ENCODE measurements at places on chromosomes 16 and 17.

- DNase-seq, result peak; percentile 84
Observed at GRCh38 chr17:13835151-13835550, 233.4 kb upstream of the HS3ST3A1 start.

DNA sequence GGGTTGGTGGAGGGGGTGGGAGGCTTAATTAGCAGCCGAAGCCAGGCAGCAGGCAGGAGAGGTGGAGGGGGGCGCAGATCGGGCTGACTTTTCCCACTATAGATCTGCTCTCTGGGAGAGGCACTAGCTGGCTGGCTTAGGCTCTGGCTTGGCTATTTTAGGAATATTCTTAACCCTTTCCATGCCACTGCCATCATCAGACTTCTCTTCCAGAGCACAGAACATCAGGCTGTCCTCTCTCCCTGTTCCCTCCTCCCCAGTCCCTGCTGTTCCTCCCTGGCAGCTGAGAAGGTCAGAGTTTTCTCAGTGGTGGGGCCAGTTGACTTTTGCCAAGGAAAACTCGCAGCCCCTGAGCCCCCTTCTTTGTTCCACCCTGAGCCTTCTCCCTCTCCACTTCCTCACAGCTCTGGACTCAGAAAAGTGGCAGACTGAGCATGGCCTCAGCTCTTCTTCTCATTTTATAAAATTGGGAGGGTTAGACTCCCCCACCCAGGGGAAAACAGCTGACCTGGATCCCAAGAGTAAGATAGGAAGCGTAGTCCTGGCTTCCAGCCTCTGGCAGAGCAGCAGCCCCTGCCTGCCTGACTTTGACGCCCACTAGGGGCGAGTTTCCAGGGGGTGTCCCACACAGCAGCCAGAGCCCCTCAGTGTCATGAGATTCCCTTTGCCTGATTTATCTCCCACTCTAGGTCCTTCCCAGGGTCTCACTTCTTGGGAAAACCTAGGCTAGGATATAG lies 9.9 kb upstream of the C1QL1 start:
- DNase-seq, result peak; percentile 42

DNA sequence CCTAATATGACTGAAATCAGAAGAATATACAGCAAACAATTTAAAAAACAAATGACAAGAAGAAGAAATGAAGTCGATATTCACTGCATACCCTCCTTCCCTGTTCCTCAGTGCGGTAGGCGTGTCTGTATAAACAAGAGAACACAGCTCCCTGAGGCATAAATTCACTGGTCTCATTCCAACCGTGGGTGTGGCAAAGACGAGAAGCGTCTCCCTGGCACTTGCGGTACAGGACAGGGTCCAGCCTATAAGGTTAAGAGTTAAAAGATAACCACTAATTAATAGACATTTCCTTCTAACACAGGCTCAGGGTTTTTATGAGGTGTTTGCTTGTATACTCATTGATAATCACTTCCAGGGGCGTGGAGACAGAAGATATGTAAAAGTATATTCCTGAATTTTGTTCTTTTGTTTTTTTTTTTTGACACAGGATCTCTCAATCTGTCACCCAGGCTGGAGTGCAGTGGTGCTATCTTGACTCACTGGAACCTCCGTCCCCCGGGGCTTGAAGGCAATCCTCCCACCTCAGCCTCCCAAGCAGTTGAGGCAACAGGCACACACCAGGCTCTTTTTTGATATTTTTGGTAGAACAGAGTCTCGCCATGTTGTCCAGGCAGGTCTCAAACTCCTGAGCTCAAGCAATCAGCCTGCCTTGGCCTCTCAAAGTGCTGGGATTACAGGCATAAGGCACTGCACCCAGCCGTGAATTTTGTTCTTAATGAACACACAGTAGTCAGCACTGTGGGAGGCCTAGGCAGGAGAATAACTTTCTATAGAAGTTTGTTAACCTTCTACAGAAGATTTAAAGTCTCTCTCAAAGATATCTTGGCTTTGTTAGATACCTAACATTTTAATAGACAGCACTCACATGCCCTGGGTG lies 59.1 kb upstream of the CLEC18B start:
- DNase-seq, result peak; percentile 69

DNA sequence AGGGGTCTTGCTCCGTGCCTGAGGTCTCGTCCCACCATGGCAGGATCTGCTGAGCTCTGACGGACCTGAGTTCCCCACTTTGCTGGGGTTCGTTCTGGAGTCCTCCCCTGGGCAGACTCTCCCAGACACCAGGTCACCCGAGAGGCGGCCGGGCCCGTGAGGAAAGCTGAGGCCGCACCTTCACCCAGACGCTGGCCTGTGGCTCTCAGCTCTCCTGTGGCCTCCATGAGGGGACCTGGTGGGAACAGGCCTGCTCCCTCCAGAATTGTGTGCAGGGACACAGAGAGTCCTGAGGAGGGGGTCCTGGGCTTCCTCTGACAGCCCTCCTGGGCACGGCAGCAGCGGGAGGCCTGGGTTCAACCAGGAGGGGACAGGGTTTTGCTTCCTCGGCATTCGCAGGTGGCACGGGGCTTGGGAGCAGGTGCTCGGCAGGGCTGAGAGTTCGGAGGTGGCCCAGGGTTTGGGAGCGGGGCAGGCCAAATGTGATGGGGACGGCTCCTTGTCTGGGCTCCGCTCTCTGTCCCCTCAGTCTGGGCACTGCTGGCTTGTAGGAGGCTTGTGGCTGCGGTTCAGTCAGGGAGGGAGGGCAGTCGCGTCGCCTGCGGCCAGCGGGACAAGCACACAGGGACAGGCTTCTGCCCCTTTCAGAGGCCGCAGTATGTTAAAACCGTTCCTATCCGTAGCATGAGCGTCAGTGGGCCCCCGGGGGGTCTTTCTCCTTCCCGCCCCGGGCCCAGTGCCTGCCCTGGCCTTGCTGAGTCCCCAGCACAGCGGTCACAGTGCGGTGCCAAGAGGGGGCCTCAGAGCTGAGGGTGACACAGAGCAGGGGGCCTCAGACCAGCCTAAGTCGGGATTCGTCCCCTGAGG lies 8.1 kb upstream of the SNAI3 start:
- no peak for DNase-seq

- DNase-seq, result no peak
Observed at GRCh38 chr17:10512856-10513255, 5.5 kb downstream of the MYH1 start.

DNA sequence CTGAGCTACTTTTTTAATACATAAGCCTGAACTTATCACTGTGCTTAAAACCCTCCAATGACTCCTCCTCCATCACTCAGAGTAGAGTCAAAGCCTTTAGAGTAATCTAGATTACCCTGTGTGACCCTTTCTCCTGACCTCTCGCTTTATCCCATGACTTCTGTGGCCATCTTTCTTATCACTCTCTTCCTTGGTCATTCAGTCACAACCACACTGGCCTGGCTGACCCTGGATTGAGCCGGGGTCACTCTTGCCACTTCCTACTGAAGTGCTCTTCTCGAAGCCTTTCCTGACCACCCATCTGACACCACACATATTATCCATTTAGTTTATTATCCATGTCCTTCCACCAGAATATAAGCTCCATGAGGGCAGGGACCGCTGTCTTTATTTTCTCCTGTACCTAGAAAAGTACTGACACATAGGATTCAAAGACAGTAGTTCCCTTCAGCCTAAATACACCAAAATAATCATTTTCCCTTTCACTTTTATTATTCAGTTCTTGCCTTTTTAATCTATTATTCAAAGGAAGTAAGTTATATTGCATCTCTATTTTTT lies 28.0 kb upstream of the ABCA9 start:
- DNase-seq, result no peak

GRCh38 chr16:83762992-83763358 lies 44.8 kb upstream of the HSBP1 start:
- DNase-seq, result no peak

DNA sequence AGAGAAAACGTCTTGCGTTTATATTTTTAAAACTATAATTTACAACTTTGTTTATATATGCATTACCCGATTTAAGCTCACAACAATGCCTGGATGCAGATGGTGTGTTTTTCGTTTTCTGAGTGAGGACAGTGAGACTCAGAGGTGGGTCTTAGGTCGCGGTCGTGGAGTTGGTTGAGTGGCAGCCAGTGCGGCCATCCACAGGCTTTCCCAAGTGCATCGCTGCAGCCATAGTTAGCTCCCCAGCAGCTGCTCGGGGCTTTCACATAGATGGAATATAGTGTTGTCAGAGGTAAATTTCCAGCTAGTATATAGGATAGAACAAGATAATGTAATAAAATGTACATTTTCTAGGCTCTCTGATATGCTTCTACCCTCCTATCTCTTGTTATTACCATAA lies 417.8 kb downstream of the CDH13 start:
- DNase-seq, result no peak

DNA sequence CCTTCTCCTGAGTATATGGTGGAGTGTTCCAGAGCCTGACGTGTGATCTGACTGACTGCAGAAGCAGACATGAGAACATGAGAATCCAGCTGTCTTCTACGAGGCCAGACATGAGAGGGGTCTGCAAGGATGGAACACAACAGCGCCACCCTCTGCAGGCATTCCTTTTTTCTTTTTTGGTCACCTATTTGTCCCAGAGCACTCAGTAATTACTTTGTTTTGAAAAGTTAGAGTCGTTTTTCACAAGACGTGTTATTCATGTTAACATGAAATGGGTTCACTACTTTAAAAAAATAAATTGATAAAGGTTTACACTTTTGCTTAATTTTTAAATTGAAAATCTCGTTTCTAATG lies 43.8 kb upstream of the ATP2A3 start:
- DNase-seq, result no peak

- DNase-seq, result peak; percentile 87
Observed at GRCh38 chr17:5902181-5903140, 167.7 kb upstream of the WSCD1 start.

GRCh38 chr16:58114827-58115825 lies 14.1 kb downstream of the CFAP20 start:
- DNase-seq, result no peak

- DNase-seq, result no peak
Observed at GRCh38 chr17:5888811-5889210, 181.4 kb upstream of the WSCD1 start.

- DNase-seq, result no peak
Observed at GRCh38 chr16:77581706-77582105, 140.6 kb upstream of the NUDT7 start.

DNA sequence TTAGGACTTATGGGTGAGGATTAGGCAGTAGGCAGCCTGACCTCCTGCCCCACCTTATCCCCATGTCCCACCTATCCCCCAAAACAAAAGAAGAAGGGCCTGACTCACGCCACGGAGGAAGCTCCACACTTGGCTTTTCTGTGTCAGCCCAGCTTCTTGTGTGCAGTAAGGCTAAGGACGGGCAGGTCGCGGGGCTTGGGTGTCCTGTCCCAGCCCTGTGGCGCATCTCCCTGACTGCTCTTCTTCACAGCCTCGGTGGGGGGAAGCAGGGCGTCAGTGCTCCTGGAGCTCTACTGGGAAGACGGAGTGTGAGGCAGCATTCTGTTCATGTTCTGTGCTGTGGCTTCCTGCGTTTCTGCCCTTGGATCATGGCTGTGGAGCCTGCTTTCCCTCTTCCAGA lies 34.6 kb upstream of the ALDH3A2 start:
- DNase-seq, result no peak

DNA sequence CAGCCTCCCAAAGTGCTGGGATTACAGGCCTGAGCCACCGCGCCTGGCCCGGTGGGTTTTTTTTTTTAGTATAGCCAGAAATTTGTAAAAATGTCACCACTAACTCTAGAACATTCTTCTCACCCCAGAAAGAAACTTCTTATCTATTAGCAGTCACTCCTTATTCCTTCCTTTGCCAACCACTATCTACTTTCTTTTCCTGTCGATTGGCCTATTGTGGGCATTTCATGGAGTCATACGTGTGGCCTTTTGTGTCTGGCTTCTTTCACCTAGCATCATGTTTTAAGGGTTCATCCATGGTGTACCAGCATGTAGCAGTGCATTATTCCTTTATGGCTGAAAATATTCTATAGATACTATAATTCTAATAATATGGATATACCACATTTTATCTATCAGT lies 3.6 kb downstream of the CYB5D2 start:
- DNase-seq, result no peak

- DNase-seq, result no peak
Observed at GRCh38 chr17:33517746-33518145, 224.7 kb upstream of the ASIC2 start.

DNA sequence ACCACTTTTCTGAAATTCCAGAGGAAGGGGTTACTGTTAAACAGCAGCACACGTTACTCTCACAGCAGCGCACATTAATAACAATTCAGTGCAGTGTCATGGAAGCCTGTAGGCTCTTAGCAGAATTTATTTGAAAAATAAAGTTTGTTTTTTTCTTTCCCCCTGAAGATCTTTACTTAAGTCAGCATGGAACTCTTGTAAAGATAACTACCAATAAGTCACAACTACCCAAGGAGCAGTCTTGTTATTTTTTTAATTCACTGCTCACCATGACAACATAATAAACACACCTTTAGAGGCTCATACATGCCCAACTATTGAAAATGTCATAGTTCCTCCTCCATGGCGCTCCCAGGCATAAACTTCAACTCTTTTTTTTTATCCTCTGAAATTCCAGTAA lies 31.8 kb upstream of the PSMD7 start:
- no peak for DNase-seq
